ENCODE measurements at places on chromosomes 12 and 14.
A peak's percentile ranks its signal among the peaks of the same experiment; 100 is the strongest.

- no peak for DNase-seq
These were observed 39.5 kb downstream of the KIF21A start for GRCh38 chr12:39403376-39403775.

- no peak for DNase-seq
These were observed 21.1 kb downstream of the RASSF8 start for GRCh38 chr12:25979563-25979962.

GRCh38 chr12:22656831-22657230 lies 31.9 kb downstream of the ETNK1 start:
- DNase-seq, result no peak

GRCh38 chr14:89040080-89040459 lies 215.6 kb downstream of the TTC8 start:
- DNase-seq, result no peak

DNA sequence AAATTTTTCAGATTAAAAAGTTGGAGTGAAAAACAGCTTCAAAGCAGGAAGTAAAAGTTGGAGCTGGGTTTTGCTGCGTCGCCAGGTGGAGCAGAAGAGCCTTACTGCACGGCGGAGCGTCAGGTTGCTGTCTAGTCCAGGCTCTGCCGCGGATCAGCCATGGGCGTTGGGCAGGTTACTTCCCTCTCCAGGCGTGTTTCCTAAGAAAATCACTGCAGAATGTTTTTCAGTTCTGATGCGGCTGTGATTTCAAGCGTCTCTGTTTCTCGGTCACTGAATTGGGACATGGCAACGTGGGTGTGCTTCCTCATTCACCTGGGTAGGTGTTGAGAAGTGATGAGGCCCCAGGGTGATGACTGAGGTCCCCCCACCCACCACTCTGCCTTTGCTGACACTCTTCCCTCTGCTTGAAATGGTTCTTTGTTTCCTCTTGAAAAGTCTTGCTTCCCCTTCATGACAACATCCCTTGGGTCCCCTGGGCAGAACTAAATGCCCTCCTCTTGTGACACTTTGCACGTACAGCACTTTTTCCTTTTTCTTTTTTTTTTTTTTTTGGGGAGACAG lies 7.6 kb downstream of the EVL start:
- DNase-seq, result peak; percentile 95

DNA sequence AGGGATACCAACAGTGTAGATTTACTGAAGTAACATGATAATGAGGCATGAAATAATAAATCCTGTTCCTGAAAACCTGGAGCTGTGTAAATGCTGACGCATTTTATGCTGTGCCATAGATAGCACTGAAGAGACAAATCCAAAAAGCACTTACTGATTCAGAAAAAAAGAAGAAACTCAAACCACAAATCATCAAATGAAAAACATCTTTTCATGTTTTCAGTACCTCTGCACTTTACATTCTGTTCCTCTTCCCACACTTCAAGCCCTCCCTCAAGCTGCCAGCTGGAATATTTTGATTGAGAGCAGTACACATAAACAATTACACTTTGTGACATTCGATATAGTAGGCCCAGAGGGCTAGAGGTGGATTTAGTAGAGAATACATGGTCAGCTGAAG lies 362.3 kb downstream of the NAV3 start:
- DNase-seq, result no peak

GRCh38 chr14:95196268-95196667 lies 38.9 kb upstream of the DICER1 start:
- DNase-seq, result peak; percentile 27

DNA sequence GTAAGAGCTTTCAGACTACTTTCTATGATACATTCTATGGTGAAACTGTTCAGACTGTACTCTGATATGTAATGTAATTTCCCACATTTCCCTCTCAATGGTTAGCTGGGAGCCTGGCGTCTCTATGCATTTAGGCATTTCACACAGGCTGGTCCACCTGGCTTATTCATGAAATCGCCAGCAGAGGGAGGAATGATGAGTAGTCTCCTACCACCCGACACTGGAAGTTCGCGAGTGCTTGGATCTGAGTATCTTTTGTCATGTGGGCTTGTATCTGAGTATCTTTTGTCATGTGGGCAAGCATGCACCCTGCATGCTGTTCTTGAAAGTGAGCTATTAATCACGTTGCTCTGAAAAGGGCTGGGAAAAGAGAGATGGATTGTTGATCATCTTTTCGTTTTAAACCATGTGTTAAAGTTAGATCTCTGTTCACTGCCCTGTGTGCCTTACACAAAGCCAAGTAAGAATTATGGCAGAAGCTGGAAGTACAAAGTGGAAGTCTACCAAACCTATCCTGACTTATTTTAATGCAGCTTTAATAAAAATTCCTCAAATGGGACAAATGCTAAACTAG lies 235.0 kb downstream of the ATP23 start:
- peak; percentile 3 for DNase-seq

- no peak for DNase-seq
These were observed 54.4 kb upstream of the RIMBP2 start for GRCh38 chr12:130770413-130771028.

DNA sequence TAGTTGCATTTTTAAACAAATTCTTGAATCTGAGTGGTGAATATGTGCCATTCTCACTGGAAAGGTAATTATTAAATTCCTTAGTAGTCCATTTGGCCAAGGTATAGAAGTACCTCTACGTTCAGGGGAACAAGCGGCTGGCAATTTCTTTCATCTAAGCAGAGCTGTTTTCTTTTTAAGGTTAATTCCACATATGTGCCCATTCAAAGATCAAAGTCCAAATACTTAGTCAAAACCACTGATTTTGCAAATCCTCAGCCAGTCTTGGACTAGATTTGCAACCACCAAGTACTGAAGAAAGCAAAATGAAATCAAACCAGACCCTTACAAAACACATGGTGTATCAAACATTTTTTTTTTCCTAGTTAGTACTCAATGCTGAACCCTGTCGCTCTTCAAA lies 68.7 kb upstream of the JDP2 start:
- no peak for DNase-seq

- DNase-seq, result no peak
These were observed 3.5 kb downstream of the MYF6 start for GRCh38 chr12:80710727-80711449.

DNA sequence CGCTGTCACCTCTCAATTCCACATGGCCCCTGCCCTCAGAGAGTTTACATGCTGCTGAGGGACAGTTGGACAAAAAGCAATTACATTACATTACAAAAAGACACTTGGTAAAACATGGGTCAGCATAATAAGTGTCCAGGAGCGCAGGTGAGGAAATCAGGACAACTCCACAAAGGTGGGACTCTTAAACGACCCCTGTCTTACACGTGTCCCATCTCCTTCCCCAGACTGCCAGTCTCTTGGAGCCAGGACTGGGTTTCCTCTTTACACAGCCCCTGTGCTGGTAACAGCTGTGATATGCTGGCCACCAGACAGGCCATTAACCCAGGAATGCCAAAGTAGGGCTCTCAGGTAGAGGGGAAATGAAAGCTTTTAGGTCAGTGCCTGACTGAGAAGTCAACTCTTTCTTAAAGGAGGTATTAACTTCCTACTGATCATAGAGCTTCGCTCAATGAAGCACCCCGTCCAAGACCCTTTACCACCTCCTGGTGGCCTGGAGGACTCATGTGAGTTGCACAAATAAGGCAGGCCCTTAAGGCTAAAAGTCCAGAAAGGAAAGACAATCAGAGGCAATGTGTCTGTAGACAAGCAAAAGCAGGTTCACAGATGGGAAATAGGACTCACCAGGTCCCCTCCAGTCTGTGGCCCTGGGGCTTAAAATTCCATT lies 55.5 kb downstream of the ANO2 start:
- DNase-seq, result no peak

- no peak for DNase-seq
These were observed 88.4 kb downstream of the C12orf75 start for GRCh38 chr12:105418821-105419291.

GRCh38 chr12:105765053-105766014 lies 373.4 kb downstream of the NUAK1 start:
- no peak for DNase-seq

DNA sequence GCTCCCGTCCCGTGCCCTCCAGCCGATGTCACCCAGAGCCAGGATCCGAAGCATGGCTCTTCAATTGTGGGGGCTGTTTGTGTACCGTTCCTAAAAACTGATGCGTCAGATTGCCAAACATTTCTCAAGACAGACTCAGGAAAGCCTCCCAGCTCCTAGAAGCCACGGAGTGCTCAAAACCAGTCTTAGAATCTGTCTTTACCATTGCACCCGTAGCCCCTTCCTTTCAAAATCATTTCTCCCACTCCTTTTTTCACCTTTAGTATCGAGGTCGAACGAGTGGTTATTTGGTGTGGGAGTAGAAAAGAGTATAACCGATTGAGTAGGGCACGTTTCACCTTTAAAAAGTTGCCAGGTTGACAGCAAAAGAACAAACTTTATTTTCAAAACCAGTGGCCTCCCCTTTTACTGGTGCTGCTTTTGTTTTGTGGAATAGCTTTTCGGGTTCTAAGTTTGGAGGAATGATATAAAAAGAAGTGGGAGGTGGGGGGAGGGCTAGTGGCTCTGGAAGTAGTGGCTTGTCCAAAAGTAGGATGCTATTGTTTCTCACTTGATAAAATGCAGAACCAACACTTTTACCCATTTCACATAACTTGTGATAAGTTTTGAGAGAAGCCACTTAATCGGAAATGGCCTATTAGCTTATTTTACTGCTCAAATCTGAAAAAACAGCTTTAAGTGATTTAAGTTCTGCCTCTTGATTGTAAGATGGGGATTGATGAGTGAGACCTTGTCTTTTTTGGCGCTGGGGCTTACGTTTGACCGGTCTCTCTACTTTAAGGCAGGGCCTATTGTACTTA lies 803 bp downstream of the STK38L start:
- DNase-seq, result peak; percentile 44

DNA sequence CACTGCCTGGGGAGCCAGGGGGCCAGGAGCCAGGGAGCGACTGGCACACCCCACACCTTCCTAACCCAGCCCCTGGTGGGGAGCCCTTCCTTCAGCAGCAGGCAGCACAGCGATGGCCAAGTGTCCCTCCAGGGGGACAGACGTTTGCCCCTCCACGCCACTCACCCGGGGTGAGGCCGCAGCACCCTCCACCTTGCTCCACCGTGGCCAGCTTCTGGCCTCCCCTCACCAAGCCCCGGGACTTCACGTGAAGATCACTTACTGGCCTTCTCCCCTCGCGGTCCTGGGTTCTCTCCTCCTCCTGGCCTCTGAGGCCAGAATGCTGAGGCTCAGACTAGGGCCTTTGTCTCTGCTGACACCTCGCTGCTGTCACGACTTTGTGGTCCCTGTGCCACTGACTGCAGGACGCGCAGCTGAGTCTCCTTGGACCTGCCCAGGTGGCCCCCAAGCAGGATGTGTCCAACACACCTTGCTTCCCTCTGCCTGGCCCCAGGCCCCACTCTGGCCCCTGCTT lies 3.5 kb upstream of the ASPG start:
- DNase-seq, result no peak

DNA sequence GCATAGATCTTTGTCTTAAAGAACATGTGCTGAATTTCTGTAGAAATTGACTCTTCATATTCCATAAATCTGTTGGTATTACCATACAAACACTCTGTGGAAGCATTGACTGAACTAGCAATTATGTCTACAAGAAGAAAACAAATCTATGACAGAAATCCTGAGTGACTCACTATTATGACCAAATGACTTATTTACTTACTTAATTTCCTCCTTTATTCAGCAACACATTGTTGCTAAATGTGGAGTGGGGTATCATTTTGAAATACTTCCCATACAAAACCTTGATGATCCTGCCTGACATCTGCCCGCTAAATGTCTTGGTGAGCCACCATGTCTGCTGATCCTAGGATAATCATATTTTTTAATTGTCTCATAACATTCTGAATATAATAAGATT lies 99.1 kb upstream of the SLCO1C1 start:
- DNase-seq, result peak; percentile 41

DNA sequence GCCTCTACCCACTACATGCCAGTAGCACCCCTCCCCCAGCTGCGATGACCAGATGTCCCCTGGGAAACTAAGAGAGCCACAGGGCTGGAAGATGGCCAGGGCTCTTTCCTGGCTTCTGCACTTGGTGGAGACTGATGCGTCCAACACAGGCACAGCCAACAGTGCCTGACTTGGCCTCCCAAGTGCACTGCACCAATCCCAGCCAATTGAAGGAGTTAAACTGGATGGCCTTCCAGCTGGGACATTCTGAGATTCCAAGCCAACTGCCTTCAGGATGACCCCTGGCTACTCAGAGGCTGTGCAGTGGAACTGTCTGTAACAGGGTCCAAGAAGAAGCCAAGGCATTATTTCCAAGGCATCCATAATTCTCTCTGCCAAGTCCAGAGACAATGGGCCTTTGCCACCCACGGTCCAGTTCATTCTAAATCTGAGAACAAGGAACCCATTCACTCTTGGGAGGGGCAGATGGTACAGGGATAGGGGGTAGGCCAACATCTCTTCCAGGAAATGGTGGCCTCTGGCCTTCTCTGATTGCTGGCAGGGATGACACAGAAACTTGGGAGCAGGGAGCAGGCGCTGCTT lies 35.2 kb downstream of the PRIMA1 start:
- DNase-seq, result no peak

DNA sequence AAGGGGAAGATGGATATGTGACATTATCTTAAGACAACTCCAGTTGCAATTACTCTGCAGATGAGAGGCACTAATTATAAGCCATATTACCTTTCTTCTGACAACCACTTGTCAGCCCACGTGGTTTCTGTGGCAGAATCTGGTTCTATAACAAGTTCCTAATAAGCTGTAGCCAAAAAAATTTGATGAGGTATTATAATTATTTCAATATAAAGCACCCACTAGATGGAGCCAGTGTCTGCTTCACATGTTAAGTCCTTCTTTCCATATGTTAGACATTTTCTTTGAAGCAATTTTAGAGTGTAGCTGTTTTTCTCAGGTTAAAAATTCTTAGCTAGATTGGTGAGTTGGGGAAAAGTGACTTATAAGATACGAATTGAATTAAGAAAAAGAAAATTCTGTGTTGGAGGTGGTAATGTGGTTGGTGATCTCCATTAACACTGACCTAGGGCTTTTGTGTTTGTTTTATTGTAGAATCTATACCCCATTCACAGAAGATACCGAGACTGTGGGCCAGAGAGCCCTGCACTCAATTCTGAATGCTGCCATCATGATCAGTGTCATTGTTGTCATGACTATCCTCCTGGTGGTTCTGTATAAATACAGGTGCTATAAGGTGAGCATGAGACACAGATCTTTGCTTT lies 36.9 kb downstream of the PSEN1 start:
- peak; percentile 22 for DNase-seq

- DNase-seq, result no peak
These were observed 7.7 kb upstream of the LRRC23 start for GRCh38 chr12:6896846-6897435.

- no peak for DNase-seq
These were observed 1.1 kb downstream of the HOXC4 start for GRCh38 chr12:54054742-54055194.

- no peak for DNase-seq
These were observed 8.4 kb downstream of the LRFN5 start for GRCh38 chr14:41615011-41615595.

- no peak for DNase-seq
These were observed 14.8 kb downstream of the IRAK3 start for GRCh38 chr12:66203820-66204219.

DNA sequence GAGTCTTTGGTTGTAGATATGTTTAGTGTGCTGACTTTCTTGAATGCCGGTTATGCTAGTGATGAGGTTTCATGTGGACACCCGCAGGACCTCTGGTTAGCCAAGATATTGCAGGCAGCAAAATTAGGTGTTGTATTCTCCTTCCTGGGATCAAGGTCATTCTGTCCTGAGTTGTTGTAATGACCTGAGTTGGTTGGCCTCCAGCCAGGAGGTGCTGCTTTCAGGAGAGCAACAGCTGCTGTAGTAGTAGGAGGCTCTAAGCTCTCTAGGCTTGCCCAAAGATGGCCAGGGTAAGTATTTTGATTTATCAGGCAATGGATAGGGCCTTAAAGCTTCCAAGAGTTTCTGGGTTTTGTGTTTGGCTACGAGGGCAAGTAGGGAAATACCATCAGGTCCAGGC lies 56.0 kb upstream of the BDKRB2 start:
- no peak for DNase-seq
